ENCODE measurements at places on chromosomes 13 and 19.

DNA sequence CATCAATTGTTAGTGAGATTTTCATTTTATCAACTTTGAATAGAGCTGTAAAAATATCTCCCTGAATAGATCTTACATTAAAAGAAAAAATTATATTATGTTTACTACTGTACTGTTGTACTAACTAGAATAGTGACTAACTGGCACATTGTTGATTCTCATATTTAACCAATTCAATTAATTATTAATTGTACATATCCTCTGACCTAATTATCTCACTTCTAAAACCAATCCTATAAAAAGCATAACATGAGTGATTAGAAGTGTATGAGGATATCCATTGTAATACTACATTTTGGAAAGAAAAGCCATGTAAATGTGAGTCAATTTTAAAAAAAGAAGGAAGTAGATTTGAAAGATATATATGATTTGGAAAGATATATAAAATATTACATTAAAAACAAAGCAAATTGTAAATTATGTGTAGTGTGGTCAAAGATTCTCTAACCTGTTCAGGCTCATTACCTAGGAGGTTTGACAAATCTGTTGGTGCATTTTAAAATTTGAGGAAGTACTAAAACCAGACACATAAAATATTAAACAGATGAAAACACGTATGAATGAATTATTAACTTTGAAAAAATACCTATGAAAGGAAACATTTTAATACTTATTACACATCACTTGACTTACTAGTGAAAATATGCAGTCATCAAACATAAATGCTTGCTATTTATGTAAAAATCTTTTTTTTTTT, 829.8 kb upstream of the SLC10A2 start:
- DNase-seq, result no peak

DNA sequence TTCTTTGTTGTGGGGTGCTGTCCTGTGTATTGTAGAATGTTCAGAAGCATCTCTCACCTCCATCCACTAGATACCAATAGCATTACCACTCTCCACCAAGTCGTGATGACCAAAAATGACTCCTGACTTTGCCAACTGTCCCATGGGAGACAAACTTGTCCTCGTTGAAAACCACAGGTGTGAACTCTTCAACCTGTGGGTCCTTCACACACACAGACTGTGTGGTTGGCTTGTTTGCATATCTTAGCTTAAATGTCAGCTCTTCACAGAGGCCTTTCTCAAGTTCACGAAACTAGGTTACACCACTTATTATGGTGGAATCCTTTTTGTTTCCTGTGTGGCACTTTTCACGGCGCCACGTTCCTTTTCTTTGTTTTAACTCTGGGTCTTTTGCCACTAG, 6.8 kb downstream of the GPC5 start:
- DNase-seq, result no peak

DNA sequence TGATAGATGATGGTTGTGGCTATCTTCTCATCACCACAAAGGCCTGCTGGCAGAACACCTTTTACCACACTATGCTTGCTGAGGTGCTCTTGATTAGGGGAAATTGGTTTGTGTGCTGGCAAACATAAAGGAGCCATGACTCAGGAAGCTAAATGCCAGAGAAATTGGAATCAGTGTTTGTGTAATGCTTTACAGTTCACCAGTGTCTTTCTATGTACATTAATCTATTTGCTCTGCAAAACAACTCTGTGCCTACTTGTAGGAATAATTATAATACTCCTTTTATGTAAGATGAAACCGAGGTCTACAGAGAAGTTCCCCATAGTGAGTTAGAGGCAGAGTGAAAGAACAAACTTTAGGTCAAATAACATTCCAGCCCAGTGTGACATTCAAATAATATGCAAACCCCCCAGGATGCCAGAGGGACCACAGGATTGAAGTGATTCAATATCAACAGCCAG, 390.5 kb upstream of the HTR2A start:
- DNase-seq, result no peak

DNA sequence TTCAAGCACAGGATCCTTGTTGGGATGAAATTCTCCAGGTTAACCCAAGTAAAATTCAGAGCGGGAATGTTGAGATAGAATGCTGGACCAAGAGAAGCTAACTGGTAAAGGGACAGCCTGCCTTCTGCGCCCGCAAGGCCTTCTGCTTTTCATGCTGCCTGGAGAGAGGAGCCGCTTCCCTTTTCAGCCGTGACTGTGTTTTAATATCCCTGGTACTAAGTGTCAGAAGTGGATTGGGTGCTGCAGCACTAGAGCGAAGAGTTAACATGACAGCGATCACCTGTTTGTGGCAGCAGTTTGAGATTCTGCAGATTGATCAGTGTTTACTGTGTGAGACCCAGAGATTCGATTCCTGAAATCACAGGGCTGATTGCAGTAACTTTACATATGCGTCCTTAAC, 197.4 kb upstream of the ZNF536 start:
- no peak for DNase-seq

DNA sequence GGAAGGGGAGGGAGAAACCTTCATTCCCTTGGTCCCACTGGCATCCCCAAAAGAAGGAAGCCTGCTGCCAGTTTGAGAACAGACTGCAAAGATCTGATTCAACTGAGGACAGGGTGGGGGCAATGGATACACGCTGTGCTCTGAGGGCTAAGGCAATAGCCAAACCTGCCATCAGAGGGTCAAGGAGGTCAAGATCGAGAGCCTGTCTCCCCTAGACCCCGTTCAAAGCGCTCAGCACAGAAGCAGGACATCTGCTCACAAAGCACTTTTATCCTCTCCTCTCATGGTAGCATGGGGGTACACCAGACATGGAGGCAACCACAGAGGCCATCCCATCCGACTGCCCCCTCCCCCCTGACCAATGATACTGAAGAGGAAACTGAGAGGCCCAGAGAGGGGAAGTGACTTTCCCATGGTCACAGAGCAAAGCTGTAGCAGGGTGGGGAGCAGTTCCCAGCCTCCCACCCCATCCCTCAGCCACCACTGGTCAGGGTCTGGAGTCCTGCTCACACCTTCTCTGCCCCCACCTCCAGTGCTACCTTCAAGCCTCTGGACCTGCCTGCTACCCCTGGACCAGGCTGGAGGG, 11.1 kb downstream of the POU2F2 start:
- no peak for DNase-seq

DNA sequence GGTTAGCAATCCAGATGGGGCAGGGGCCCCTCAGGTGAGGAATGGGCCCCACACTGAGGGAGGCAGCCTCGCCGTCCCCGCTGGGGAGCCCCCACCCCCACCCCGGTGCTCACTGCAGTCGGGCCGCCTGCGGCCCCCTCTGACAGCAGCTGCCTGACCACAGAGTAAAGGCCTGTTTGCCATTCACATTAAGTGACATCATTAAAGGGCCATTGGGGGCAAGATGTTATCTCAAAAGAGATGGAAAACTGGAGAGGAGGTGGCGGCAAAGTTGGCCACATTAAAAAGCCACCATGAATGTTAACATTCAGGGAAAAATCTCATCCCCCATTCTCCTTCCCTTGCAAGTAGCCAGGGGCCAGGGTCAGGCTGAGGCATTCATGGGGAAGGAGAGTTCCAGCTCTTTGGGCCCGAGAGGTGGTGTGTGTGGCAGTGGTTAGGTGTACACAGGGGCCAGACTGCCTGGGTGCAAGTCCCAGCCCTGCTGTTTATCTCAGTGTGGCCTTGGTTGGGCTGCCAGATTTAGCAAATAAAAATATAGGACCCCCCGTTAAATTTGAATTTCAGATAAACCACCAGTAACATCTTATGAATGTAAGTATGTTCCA, 20.9 kb downstream of the VSTM2B start:
- DNase-seq, result no peak

GRCh38 chr13:48819899-48820298, 155.8 kb upstream of the FNDC3A start:
- DNase-seq, result no peak

DNA sequence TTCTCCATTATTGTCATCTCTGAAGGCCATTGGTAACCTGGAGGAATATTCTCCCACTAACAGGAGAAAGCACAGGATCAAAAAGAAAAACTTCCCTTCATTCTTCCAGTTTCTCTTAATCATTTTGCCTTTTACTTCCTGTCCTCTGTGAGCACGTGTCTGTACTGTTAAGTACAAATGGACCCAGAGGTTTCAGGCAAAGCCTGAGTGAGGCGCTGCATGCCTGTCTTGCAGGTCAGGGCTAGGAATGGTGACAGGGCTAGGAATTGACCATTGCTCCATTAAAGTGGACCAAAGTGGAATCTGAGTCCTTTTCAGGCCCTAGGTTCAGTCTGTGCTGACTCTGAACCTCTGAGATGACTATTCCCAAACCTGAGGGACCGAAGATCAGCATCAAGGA, 326.7 kb downstream of the SHISA2 start:
- no peak for DNase-seq

DNA sequence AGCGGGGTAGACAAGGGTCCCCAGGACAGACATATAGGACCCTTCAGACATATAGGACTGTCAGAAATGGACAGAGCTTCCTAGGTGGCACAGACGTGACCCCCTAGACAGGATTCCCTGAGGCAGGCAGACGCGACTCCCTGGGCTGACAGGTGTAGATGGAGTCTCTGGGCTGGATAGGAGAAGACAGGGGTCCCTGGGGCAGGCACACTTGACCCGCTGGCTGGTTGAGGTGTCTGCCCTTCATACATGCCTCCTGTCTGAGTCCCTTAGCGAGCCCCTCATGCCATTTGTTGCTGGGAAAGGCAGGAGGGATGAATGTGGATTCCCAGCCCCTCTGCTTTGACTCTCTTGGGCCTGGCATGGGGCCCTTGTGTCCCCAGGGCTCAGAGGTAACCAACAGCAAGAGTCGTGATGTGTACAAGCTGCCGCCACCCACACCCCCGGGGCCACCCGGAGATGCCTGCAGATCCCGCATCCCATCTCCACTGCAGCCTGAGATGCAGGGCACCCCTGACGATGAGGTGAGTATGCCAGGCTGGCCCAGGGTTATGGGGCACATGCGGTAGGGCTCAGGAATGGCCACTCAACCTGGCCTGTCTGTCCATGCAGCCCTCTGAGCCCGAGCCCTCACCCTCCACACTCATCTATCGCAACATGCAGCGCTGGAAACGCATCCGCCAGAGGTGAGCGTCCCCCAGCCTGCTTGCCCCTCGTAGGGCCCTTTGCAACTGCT, 3.0 kb downstream of the HSPB6 start:
- DNase-seq, result no peak

- DNase-seq, result no peak
Measured at GRCh38 chr19:49157445-49158224, at the start of gene TRPM4. TRPM4 (plus strand) TSS chr19:49157792; CDS start chr19:49157867, 75 bp downstream.

DNA sequence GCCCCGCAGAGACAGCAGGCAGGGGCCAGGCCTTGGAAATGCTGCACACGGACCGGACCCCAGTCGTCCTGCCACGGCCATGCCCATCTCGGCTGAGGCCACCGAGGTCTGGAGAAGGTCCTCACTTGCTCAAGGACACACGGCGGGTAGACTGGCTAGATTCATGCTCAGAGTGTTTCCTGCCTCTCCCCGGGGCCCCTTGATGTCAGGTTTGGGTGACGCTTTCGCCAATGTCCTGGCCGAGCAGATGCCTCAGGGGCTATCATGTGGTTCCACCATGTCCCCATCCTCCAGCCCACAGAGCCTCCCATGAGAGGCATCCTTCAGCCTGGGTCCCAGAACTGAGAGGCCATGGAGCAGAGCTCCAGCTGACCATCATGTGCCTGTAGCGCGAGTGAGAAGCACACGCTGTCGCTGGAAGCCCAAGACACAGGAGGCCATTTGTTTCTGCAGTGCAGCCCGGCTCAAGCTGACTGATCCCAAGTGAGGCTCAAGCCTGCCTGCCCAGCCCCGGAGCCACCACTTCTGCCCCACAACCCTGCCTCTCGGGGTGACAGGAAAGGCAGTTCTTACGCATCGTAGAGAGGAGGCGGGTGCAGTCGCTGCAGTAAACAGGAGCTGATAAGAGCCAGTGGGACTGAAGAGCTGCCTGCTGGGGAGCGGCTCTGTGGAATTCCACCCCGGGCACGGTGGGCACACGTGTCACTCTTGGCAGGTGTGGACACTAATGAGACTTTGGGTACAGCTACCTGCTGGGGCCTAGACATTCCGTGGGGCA, 53.9 kb upstream of the GAS6 start:
- DNase-seq, result no peak

- DNase-seq, result no peak
Measured at GRCh38 chr13:27355894-27356293, 68.5 kb upstream of the GTF3A start.

GRCh38 chr13:24218977-24219376, 58.5 kb downstream of the SPATA13 start:
- DNase-seq, result no peak

- DNase-seq, result no peak
Measured at GRCh38 chr19:49442771-49443365, 1.5 kb upstream of the SLC17A7 start.

DNA sequence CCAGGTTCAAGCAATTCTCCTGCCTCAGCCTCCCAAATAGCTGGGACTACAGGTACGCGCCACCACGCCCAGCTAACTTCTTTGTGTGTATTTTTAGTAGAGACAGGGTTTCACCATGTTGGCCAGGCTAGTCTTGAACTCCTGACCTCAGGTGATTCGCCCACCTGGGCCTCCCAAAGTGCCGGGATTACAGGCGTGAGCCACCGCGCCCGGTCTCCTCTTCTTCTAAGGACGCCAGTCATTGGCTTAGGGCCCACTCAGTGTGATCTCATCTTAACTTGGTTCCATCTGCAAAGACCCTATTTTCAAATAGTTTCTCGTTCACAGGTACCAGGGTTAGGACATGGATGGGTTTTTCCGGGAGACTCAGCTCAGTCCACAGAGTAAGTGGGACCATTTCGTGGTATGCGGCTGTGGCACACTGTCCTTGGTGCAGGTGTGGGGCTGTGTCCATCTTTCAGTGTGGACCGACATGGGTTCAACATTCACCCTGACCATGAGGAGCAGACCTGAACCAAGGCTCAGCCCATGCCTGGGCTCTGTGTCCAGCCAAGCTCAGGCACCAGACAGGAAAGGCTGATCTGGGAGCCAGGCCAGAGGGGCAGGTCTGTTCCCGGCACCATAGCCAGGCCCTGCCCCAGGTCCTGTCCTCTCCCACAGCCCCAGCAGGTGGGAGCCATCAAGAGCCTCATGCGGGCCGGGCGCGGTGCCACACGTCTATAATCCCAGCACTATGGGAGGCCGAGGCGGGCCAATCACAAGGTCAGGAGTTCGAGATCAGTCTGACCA, 2.8 kb upstream of the MKNK2 start:
- DNase-seq, result no peak

GRCh38 chr13:62875118-62875640, 1459.5 kb upstream of the PCDH20 start:
- no peak for DNase-seq

GRCh38 chr19:21485926-21486325, 19.5 kb upstream of the ZNF429 start:
- no peak for DNase-seq

- no peak for DNase-seq
Measured at GRCh38 chr19:3653865-3654513, 27.4 kb upstream of the CACTIN start.

DNA sequence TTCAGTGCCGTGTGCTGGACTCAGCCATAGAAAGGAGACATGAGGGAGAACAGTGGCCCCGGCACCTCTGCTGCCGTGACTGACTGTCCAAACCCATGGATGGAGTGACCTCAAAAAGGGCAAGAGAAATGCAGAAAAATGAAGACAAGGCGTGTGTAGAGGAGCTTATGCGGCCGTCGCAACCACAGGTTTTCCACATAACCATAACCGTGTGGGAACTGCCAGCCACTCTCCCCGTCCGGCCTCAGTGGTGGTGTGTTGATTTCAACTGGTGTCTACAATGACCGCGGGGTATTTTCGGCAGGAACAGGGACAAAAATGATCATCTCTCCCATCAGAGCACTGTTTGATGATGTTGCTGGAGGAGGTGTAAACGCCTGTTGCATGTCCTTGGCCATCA, 42.9 kb upstream of the F7 start:
- DNase-seq, result no peak

GRCh38 chr13:43377149-43377548, 353.8 kb downstream of the DNAJC15 start:
- DNase-seq, result no peak

Measured in stimulated activated CD8-positive, alpha-beta memory T cell treated with anti-CD3 and anti-CD28 coated beads, Interleukin-2, amount 100 ng/mL, for 1 hour (primary cell).